ENCODE measurements at places on chromosomes 16 and 17. TPM values are rescaled to one million over a fixed set of nuclear protein-coding genes. Genes with fewer than 3 reads are reported as not detected.

DNA sequence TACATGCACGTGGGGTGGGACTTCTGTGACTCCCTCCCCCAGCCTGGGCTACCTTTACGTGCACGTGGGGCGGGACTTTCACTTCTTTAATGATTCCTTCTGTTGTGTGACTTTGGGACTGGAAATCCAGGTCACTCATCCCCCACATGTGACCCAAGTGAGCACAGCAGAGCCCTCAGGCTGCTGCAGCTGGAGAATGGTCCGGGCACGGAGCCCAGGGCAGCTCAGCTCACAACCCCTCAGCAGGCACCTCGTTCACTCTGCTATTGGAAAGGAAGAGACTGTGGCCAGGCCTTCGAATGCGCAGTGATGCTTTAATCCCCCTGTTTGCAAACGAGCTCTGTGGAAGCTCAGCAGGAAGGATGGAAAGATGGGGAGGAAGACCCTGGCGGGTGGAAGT lies 14.7 kb downstream of the DBNDD1 start:
- no peak for DNase-seq

DNA sequence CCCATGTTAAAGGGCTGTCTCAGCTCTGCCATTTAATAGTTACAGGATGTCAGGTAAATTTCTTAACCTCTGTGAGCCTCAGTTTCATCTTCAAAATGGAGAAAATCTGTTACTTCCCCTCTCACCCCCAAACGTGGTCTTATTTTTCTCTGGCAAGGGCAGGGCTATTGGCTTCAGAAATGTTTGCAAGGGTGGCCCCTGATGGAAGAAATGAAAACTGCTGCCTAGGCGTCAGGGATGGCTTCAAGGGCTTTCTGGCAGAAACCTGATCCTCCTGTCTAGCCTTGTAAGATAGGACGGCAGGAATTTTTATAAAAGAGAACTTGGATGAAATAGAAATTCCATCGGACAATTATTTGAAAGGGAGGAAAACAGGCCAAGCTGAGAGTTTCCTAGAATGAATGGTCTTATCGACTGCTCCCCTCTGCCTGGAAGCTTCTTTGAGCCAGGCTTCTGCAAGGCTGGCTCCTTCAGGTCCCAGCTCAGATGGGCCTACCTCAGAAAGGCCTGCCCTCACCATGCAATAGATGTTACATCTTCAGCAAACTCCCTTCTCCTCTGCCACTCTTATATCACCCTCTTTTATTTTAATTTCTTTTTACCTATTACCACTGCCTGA lies 43.0 kb upstream of the TANGO6 start:
- no peak for DNase-seq

DNA sequence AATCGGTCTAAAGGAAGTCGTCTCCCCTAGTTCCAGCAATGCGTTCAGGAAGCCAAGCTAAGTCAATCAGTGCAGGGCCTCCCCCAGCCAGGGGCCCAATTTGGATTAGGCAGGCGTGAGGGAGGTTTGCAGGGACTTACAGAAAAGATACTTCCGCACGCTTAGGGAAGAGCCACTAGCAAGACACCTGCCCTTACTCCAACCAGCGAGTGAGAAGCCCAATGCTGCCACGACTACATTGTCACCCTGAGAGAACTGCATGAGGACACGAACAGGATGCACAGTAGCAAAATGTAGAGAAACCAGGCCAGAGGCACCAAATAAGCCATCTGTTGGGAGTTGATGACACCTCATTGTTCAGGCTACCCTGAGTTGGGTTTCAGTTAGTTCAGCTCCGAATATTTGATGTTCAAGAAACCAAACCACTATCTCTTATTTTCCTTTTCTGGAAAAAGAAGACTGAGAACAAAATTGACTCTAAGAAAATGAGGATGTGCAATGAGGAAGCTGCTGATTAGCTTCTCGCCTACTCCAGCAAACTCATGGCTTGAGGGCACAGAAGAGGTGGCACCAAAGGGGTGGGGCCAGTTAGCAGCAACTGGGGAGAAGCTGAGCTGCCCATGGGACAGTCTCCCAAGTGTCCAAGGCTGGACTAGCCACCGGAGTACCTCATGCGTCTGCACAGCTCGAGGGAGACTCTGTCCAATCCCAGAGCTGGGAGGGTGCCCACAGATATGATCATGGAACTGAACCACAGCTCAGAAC lies 29.3 kb downstream of the TK2 start:
- DNase-seq, result no peak

GRCh38 chr17:17808706-17809432 lies 27.9 kb downstream of the SREBF1 start:
- no peak for DNase-seq

GRCh38 chr16:8310323-8310722 lies 280.0 kb downstream of the TMEM114 start:
- no peak for DNase-seq

- DNase-seq, result no peak
These were observed 27.8 kb downstream of the POLR3E start for GRCh38 chr16:22324787-22325597.

- DNase-seq, result no peak
These were observed 20.4 kb upstream of the WDR45B start for GRCh38 chr17:82668631-82669099.

DNA sequence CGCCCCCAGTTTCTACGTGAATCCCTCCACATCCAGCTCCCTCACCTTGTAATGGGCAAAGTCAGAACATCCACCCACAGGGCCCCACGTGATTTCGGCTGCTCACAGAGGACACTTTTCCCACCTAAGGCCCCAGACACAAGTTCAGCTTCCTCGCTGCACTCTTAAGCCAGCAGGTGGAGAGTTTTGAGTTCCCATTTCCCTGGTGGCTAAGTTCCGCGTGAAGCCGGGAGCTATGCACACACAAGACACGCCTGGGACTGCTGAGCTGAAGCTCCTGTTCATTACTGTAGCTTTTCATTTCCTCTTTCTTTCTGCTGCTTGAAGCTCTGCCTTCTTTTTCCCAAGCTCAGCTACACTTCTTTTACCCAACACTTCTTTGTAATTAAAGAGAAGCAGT lies 273.8 kb downstream of the NPIPA8 start:
- DNase-seq, result no peak

DNA sequence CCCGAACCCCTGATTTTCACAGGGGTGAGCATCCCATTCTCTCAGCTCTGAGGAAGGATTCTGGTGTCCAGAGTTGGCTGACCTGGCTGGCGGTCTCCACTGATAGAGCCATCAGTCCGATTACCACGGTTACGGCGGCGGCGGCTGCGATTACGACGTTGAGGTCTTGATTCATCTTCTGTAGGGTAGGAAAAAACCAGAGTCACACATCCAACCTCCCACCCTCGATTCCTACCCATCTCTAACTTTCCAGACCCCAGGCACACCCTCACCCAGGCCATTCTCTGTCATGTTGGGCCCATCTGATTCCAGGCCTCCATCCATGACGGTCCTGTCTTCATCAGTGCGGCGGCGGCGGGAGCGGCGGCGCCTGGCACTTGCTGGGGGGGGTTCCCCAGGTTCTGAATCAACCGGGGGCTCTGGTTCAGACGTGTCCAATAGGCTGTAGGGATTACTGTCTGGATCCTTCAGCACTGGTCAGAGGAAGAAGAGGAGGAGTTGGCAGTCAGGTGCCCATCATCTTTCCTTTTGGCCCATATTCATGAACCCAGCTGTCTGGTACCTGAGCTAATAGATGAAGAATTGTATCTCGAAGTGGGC lies 2.6 kb upstream of the SOX15 start:
- no peak for DNase-seq

- DNase-seq, result no peak
These were observed 2.0 kb upstream of the CAVIN1 start for GRCh38 chr17:42424991-42425610.

- no peak for DNase-seq
These were observed 54.9 kb downstream of the RAB11FIP4 start for GRCh38 chr17:31446195-31446967.

DNA sequence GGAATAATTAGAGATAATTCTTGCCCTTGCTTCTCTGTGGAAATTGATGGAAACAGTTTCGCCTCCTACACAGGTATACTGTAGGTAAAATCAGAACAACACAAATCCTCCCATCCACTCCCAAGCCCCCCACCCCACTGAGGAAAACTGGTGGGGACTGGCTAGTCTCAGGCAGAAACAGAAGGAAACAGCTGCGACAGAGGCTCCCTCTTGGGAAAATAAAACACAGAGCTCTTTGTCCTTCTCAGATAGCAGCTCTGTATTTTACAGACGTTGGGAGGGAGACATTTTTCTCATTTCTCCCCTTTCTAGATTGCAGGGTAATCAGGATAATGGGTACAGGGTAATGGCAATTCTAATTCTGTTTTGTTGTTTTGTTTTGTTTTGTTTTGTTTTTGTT lies 1.1 kb downstream of the SLFN13 start:
- no peak for DNase-seq

GRCh38 chr17:49055181-49055927 lies 58.2 kb downstream of the IGF2BP1 start:
- DNase-seq, result no peak

DNA sequence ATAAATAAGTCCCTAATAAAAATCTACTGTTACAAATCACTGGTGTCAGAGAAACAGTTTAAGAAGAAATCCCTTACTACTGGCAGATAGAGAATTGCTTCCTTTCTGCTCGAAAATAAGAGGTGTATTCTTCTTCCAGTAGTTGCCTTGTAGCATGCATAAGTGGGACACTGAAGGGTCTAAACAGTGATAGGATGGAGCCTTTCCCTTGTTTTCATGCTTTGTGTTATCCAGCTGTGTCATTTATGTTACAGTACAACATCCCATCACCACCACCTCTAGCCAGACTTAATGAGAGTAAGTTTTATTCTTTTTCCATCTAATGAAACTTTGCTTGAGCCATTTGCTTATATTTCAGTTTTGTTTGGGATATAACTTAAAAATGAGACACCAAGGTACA lies 54.3 kb downstream of the NLK start:
- DNase-seq, result no peak

DNA sequence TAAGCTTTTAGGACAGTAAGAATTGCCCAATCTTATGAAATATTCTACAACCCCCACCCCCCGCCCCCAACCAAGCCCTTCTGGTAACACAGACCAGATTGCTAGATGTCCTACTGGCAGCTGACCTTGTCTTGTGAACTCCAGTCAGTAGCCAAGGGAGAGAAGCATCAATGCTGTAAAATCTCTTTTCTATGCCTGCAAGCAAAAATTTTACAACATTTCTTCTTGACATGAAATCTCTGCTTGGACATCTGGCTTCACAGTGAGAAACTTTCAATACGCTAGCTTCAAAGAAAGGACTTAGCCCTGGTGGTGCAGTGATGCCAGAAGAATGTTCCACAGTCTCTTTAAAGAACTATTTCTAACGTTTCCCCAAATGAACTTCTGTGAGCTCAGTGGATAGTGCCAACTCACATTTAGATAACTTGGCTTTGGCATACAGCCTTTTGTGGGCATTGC lies 169.3 kb upstream of the AXIN2 start:
- no peak for DNase-seq

DNA sequence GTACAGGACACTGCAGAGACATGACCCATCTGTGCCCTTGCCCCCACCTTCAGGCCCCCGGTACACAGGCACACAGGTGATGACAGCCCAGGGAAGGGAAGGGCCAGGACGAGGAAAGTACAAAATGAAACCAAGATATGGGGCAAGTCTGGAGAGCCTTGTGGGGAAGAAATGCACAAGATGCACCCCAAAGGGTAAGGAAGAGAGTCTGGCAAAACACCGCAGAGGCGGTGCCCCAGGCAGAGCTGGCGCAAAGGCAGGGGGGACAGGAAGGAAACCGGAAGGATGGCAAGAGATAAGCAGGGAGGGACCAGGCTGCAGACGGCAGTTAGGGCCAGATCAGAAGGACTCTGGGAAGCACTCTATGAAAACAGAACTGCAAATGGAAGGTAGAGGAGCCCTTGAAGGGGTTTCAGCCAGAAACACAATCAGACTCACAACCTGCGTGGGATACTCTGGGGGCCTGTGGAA lies 81.4 kb downstream of the SLC39A11 start:
- no peak for DNase-seq

DNA sequence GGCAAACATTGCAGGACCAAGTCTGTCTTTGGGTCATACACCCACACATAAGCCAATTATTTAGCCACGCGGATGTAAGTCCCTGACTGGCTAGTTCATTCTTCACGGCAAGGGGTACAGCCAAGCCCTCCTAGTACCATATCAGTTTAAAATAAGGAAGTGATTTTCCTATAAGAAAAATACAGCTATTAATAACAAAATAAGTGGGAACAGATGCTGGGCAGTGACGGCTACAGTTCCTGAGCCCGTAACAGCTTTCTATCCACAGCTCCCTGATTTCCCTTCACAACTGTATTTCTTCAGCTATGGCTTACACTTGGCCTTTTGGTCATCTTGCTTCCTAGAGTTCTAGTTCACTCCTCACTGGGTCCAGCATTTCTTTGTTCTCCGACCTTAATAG lies 542.4 kb upstream of the C16orf82 start:
- DNase-seq, result no peak

DNA sequence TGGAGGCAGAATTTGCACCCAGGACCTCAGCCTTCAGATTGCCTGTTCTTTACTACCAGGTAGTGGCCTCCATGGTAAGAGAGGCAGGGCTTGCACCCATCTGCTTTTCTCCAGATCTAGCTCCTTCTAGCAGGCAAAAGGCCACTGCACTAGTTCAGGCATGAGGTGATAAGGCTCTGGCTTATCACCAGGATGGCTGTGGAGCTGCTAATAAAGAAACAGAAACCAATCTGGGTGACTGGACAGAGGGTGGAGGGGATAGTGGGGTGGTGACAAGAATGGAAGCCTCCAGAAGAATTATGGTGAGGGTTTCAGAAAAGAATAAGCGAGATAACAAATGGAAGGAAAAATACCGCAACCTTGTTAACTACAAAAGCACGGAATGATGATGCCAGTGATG lies 15.5 kb upstream of the SUPT4H1 start:
- DNase-seq, result no peak

DNA sequence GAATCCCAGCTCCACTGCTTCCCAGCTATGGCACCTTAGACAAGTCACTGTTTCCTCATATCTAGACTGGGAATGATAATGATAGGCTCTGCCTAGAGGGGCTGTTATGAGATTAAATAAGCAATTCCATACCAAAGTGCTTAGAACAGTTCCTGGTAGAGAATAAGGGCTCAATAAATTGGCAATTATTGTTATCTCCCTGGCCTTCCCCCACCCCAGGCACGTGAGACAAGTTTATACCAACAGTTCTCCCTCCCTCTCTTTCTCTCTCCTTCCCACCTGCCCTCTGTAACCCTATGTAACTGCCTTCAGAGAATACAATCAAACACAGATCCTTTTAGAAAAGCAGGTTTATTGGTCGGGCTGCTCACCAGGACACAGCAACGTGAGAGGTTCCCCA lies 13.9 kb upstream of the STAT3 start:
- no peak for DNase-seq

Gene ADAMTS18
- not detected for total RNA-seq

Gene ANKS4B
- total RNA-seq, result not detected

Gene OR1D5
- total RNA-seq, result not detected

Gene CCL4
- total RNA-seq, result 1,794 TPM

Gene AATF
- 130 TPM for total RNA-seq

Gene TP53TG3B
- not detected for total RNA-seq

Gene CARD14
- total RNA-seq, result not detected

Gene HSF4
- 11.6 TPM for total RNA-seq

Gene CLEC18B
- 0.29 TPM for total RNA-seq

Gene ATP2A1
- 2.1 TPM for total RNA-seq

Gene YPEL2
- total RNA-seq, result 7.6 TPM

Gene DOC2B
- 0.15 TPM for total RNA-seq

Gene MYH11
- not detected for total RNA-seq

Gene SOX8
- 0.62 TPM for total RNA-seq

Gene KRT32
- not detected for total RNA-seq

Gene CACNG1
- not detected for total RNA-seq

Gene YWHAE
- total RNA-seq, result 596 TPM

Gene USB1
- total RNA-seq, result 66.6 TPM

Gene KRTAP9-4
- total RNA-seq, result not detected

Gene TMEM256
- total RNA-seq, result 45.4 TPM

Gene CDH3
- total RNA-seq, result not detected

Gene SLC47A1
- total RNA-seq, result 0.15 TPM

Gene DPEP3
- total RNA-seq, result 0.18 TPM

Gene KRTAP16-1
- not detected for total RNA-seq

Data from CD8-positive, alpha-beta memory T cell (primary cell).